ENCODE measurements at places on chromosomes 1 and 21.

GRCh38 chr1:111436726-111437125 lies 9.2 kb upstream of the OVGP1 start:
- no peak for DNase-seq

DNA sequence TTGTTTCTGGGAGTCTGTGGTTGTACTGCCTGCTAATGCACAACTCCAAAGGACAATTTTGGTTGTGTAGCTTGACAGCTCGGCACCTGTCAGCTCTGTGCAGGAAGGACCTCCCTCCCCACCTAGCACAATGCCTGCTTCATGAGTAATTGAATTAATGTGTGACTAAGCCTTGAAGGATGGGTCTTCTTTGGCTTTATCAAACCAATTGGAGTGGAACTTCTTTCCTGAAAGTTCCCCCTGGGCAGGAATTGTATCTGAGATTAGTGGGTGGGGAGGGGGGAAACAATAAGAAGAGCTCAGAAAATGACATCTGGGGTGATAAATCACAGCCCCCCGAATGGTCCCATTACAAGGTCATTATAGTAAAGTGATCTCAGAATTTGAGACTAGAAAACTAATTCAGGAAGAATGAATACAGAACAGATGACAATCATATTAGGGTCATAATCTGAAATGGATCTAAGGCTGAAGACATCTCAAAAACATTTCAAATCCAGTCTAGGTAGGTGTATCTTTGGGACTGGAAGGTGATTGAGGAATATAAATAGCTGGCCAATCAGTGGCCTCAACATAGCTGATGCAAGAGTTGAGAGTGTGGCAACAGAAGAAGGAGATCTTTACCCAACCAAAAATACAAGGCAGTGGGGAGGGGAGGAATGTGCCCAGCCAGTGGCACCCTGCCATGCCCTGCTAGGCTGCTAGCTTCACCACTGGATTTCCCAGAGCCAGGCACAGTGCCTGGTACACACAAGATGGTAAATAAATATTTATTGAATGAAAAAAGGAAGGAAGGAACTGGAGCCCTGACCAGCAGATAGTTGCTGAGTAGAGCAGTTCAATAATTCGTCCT lies 10.1 kb upstream of the SESN2 start:
- DNase-seq, result peak; percentile 27

DNA sequence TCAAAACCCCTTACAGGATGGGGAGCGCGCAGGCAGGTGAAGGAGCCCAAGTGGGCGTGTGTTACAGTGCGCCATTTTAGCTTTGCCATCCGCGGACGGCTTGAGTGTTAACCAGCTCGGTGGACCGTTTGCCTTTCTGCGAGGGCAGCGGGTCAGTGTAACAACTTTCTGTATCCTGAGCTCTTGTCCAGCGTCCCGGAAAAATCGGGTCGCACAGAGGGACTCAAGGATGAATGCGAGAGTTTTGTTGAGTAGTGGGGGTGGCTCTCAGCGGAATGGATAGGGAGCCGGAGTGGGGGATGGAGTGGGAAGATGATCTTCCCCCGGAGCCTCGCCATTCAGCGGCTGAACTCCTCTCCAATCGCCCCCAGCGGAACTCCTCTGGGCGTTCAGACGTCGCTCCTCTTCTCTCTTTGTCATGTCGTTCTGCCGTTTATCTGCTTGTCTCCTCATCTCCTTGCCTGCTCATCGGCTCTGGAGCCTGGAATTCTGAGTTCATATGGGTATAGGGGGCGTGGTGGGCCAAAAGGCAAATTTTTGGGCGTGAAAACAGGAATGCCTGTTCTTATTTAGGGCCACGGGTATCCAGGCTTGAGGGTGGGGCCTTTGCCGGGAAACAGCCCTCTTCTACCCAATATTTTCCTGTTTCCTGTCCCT lies 295.4 kb downstream of the CTH start:
- DNase-seq, result peak; percentile 9

DNA sequence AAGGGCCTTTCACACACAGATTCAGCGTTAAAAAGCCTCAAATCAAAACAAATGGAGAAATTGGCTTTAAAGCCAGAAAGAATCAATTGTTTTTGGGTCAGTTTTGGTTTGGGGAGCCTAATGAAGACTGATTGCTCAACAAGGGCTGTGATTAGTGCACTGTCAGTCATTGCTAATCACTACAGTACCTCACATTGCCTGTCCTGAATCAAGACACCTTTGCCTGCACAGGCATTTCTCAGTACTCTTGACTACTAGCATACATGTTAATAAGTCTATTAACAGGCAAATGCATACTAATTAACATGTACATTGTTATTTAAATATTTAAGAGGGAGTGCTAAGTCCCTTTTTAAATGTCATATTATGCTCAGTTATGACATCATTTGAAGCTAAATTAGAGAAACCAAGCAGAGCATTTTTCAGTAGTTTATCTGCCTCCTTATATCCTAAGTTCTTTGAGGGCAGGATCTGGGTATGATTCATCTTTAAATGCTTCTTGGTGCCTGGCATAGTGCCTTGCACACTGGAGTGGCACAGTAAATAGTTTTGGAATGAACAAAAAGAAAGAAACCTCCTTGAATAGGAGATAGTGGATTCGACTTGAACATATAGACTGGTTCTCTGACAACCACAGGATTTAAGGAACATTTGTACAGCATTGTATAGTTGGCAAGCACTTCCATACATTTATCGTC lies 25.8 kb upstream of the CCN1 start:
- DNase-seq, result no peak

- DNase-seq, result no peak
These were observed 1.2 kb upstream of the TMPRSS3 start for GRCh38 chr21:42396799-42397745.

- DNase-seq, result no peak
These were observed 233.3 kb downstream of the SETD4 start for GRCh38 chr21:35827004-35827403.

DNA sequence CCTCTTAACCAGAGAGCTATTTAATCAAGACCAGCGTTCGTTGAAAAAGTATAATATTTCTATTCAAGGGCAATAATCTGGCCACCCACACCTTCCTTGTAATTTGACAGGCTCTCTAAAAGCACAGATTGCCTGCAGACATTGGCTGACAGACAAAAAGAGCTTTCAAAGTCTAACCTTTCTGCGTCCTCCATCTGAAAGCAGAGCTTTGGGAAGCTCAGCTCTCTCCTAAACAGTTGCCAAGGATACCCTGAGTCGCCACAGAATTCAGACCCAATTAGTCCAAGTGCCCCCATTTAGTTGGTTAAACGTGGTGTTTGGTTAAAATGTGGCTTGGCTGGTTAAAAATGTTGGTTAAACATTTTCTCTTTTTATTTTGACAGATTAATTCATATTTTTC lies 33.7 kb upstream of the PLA2G2C start:
- no peak for DNase-seq

DNA sequence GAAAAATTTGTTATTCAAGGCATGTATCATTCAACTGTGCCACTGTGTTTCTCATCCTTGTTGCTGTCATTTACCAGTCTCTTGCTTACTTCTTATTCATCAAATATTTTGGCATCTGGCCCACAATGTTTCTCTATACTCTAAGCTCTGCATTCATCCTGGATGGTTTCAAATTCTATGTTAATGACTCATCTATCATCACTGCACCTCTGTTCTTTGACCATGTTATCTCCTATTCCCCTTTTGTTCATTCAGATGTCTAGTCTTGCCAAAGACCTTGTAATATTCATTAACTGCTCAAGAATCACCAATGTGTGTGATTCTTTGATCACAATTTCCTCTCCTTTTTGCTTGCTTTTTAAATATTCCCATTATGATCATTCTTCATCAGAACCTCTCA lies 54.6 kb upstream of the PRKACB start:
- DNase-seq, result no peak

DNA sequence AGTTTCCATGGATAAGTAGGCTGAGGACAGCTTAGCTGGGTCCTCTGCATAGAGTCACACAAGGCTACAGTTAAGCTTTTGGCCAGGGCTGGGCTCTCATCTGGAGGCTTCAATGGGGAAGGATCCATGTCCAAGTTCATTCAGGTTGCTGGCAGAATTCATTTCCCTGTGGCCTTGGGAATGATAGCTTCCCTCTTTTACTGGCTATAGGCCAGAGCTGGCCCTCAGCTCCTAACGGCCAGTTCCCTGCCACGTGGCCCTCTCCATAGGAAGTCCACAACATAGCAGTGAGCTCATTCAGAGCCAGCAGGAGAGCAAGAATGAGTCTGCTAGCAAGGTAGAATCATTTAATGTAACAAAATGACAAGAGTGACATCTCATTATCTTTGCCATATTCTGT lies 15.1 kb upstream of the PODN start:
- DNase-seq, result no peak

DNA sequence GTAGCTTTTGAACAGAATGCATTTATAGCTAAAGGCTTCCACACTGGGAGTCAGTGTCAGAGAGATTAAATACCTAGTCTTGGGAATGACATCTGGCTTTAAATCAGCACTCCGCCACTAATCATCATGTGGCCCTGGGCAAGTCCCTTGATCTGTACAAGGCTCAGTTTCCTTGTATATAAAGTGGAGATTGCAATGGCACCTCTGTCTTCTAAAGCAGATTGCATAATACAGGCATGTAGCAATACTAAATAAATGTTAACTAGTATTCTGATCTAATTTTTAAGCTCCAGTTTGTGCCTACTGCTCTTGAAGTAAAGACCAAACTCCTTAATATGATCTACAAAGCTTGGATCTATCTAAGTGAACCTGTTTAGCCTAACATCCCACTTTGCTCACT lies 249.4 kb downstream of the PLPP3 start:
- no peak for DNase-seq

DNA sequence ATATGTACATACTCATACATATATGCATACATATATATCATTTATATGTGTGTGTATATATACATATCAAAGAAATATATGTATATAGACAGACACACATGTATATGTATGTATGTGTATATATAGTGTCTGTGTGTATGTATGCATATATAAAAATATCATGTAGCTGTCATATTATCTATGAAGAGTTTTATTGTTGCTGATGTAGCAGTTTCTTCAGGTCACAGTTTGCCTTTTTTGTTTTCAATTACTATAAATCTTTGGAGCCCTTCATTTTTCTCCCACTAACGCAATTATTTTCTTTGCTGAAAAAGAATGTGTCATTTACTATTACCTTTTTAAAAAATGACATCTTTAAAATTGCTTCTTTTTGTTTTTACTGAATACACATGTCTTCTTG lies 904.5 kb downstream of the PLA2G4A start:
- no peak for DNase-seq
